ENCODE measurements at places on chromosomes 13 and 19.

DNA sequence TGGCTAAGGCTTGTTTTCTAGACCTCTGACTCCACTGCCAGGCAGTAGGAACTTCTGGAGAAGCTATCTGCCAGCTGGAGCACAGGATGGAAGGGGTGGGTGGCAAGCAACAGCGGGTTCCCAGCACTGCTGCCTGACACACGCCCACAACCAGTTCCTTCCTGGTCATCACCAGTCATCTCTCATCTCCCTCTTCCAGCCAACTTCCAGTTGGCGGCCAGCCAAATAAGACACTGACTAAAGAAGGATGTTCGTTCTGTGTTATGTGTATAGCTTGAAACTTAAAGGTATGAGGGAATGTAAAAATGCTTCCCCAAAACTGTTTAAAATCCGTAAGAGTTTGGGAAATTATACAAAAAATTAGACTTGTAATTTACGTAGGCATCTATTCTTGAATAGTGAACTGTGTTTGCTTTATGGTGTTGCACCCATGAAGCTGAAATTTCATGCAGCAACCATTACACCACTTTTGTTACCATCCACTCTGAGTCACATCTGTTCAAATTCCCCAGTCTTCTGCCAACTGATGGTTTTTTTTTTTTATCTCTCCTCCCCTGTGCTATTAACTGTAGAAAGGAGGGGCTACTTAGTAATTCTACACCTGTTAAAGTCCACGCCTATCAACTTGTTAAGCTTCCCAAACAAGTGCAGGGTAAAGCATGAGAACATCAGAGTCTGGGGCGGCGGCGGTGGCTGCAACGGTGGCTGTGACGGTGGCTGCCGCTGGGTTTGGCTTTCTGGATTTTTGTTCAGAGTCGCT, 86.2 kb upstream of the FRY start:
- no peak for DNase-seq

- no peak for DNase-seq
Measured at GRCh38 chr13:22262001-22262885, 591.4 kb downstream of the FGF9 start.

GRCh38 chr19:5933391-5934068, 19.5 kb downstream of the CAPS start:
- no peak for DNase-seq

DNA sequence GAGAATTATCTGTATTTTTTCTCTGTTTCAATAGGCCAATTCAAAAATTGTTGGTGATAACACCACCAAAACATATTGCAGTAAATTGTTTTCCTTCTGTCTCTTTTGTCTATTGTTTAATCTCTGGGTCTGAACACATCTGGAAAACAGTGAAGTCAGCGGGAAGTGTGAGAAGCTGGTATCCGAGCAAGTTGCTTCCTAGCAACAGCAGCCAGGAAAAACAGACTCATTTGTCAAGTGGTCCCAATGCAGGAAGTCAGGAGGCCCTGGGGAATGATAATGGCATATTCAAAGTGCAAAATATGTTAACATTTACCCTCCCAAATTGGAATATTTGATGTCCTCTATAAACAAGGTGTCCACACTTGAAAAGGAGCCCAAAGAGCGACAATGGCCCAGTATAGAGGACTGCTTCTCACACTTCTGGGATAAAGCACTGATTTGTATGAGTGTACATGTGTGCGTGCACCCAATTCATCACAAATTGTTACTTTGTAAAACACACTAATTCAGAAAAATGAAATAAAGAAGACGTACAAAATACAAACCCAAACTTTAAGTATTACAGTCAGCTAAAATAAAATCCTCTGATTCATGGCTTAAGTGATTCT, 515.0 kb downstream of the TBC1D4 start:
- DNase-seq: no peak

- DNase-seq: no peak
Measured at GRCh38 chr13:43648733-43649132, 138.0 kb downstream of the ENOX1 start.

DNA sequence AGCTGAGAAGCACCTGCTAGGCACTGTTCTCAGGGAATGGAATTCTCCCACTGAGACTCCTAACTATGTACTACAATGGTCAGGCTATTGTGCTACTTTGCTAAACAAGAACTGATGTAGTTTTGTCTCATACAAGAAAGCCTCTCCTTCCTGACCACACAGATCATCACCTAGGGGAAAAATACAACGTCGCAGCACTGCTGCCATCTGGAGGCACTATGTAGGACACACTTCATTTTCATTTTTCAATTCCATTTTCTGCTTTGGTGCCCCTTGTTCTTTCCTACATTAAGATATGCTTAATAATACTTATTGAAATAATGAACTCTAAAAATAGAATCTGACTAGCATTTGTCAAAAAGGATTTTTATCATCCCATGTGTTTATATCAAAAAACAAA, 21.1 kb downstream of the PROSER1 start:
- no peak for DNase-seq

DNA sequence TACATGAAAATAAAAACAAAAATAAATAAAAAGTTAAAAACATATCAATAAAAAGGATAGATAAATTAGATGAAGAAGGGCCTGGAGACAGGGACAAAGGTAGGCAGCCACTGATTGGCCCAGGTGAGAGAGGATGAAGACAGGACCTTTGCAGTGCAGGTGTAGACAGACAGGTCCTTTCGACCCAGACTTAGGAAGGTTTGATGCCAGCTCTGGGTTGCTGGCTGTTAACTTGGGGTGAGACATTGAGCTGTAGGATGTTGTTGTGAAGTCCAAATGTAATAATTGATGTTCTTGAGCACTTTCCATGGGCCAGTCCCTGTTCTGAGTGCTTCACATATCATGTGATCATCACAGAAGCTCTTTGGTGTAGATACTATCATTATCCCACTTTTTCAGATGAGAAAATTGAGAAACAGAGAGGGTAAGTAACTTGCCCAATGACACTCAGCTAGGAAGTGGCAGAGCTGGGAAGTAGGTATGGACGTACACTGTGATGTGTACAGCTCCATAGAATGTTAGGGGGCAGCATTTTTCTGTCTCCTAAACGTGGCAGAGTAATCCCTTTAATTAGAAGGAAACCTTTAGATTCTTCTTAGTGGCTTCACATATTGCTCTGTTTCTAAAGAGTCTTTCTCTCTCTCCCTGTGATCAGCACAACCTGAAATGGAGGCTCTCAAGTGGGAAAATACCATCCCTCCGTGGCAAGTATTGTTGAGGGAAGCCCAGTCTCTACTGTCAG, 76.0 kb upstream of the STK24 start:
- no peak for DNase-seq
